Cerebellum (tissue), 4 donors: ENCODE measurements at places on chromosomes 3 and 15.

- peak; percentile 82 for DNase-seq
Measured at GRCh38 chr3:77038468-77038929, 1.4 kb upstream of the ROBO2 start.

- no peak for DNase-seq
Measured at GRCh38 chr15:56351353-56351752, 13.9 kb upstream of the TEX9 start.

DNA sequence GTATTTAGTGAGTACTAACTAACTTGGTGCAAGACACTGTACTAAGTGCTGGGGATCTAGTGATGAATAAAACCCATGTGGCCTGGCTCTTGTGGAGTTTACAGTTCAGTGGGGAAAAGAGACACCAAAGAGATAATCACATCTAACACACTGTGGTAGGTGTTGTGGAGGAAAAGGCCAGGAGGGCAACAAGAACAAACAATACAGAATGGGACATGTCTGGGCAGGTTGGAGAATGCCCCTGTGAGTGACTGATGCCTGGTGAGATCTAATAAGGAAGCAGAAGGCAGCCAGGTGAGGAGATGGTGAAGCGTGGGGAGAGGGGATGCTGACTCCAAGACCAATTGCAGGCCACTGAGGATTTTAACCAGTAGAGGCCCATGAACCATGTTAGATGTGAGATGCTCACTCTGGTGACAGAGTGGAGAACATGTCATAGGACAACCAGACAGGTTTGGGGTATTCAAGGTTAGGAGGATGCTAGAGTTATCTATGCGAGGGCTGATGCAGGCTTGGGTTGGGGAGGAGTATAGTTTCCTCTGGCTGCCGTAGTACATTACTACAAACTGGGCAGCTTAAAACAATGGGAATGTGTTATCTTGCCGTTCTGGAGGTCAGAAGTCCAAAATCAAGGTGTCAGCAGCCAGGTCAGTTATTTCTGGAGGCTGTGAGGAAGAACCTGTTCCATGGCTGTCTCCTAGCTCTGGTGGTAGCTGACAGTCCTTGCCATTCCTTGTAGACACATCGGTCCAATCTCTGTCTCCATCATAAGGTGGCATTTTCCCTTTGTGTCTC, 81.4 kb downstream of the ARNT2 start:
- DNase-seq: no peak

DNA sequence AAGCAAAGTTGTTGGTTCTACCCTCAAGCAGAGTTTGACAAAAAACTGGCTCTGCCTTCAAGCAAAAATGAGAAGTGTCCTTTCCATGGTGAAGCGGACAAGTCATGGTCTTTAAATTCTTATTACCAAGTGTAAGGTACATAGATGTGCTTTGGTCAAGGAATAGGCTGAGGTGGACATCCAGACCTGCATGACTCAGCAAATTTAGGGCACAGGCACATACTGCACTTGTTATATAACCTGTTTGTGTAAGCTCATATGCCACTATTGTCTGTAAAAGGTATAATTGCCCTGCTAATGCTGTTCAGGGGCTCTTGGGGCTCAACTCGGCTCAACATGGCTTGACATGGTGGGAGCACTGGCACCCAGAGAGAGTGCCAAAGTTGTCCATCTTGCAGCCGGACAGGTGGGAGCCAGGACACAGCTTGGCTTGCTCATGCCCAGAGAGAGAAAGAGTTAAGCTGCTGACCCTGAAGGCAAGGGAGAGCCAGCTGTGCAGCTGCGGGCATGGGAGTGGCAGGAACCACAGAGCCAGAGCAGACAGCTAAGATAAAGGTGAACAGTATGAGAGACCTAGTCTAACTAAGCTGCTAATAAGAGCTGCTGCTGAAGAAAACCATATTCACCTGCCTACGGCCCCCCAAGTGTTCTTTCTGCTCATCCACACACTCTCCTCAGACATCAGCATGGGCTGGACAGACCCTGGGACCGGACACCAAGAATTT, 17.7 kb downstream of the MCCC1 start:
- DNase-seq: no peak

DNA sequence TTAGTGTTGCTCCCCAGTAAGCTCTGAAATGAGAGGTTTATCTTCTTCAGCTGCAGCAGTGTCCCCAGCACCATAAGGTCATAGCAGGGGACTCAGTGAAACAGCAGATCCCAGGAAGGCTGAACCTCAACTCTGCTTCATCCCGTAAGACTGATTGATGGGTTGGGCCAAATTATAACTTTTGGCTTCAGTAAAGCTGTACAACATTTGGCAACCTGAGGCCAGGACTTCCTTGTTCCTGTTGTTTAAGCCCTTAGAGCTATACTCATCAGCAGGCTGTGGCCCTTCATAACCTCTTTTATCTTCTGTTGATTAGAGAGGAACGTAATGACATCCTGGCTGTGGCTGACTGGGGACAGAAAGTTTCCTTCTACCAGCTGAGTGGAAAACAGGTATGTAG, 29.0 kb downstream of the IFT122 start:
- DNase-seq: no peak

DNA sequence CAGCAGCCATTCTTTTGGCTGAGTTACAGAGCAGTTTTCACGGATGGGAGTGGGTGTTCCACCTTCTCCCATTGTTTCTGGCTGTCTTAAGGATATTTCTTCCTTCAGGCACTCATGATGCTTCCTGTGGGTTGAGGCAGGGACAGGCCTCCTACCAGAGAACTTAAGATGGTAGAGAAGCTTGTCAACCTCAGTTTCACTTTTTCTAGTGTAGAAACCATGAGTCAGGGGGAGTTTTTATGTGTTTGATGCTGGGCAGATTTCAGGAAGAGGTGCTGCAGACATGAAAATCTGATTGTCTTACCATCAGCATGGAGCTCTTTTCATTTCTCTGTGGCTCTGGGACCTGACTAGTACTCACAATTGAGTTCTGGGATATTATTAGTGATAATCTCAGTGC, 48.7 kb upstream of the VEPH1 start:
- DNase-seq: no peak

DNA sequence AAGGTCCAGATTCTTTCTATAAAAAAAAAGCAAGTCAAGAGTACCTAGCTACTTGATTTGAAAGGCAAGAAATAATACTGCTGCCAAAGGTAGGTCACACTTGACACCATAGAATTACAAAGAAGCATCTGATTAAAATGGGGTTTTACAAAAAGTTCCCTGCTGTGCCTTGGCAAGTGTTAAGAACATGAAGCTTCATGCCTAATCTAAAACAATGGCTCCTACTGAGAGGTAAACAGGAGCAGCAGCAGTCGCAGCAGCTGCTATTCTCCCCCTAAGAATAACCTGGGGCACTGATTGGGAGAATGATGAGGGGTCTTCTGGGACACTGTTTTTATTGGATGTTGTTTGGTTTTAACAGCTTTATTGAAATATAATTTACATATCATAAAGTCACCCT, 14.1 kb downstream of the UBP1 start:
- DNase-seq: peak; percentile 51

DNA sequence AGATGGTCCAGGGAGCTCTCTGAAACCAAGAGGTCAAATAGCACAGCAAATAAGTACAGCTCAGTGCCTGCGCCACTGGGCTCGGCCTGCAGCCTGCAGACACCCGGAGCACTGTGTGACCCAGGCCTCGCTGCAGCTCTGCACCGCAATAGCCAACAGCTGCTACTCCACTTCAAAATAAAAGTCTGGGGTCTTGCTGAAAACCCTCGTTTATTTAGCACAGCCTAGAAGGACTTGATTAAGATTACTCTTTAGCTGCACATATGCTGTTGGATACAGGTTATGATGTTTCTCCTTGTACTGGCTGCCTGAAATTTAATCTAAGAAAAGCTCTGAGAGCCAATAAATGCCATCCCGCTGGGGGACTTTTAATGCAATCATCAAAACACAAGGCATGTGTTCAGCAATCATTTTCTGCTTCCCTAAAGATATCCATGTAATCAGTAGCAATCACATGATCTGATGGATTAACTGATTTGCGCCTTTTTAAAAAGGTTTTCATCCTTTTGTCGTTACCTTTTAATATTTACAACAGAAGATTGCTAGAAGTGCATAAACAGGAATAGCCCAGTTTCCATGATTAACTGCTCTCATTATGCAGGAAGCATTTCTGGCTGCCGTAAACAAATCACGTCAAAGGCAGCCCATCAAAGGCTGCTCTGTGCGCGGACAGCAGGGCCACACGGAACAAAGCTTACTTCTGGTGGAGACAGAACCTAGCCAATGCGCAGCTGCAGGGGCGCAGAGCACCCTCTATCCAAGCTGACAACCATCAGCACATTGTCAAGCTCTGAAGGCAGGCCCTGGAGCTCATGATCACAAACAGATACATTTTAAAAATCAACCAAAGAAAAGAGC, 58.8 kb downstream of the CLASP2 start:
- peak; percentile 80 for DNase-seq

GRCh38 chr3:67382536-67382935, 271.9 kb downstream of the SUCLG2 start:
- no peak for DNase-seq

DNA sequence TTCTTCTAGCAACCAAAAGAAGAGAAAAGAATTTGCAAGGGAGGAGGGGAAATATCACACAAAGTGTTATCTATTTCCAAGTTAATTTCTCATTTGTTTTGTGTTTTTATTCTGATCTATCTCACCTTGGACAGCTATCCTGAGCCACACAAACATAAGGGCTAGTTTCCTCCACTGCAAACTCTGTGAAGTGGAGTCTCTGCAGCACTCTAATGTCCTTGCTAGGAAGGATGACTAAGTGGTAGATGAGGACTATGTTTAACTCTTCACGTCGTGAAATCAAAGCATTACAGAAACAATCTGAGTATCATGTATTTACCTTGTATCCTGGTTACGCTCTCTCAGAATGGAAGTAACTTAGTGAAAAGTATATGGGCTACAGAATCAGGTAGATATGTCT, 33.9 kb upstream of the CHRM5 start:
- DNase-seq: no peak

GRCh38 chr3:57892423-57892822, 115.8 kb upstream of the FLNB start:
- DNase-seq: no peak

GRCh38 chr3:42819351-42819965, 10.2 kb downstream of the ACKR2 start:
- DNase-seq: no peak

DNA sequence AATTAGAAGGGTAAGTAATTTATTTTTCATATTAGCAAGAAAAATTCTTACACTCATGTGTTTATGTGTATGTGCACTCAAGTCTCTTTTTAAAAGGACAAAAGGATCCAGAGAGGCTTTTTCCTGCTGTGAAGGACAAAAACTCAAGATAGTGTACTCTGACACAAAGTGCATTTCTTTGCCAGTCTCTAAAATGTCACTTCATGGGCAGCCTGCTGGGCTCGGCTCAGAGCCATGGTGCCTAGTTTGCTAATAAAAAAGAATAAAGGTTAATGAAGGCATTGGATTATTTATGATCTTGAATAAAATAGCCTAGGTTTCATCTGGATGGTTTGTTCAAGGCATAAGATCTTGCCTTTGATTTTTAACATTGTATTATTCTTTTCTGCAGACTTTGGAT, 989.0 kb downstream of the TBL1XR1 start:
- no peak for DNase-seq

DNA sequence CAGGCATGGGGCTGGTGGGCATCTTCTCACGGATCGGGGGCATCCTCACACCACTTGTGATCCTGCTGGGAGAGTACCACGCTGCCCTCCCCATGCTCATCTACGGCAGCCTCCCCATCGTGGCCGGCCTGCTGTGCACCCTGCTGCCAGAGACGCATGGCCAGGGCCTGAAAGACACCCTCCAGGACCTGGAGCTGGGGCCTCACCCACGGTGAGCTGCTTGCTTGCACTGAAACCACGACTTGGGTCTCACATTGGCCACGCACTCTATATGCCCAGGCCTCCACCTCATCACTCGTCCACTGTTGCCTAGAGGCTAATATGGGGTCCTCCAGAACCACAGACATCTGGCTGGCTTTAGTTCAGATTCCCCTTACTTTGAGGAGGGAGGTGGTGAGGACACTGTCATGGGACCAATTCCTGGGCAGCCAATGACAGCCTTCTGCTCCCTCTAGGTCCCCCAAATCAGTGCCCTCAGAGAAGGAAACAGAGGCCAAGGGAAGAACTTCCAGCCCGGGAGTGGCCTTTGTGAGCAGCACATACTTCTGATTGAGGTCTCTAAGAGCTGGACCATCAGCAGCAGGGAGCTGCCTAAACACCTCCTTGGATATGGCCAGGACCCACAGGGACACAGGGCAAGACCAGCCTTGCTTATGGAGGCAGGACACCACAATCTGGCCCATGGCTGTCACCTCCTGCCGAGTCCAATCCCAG, 5.0 kb upstream of the SLC22A14 start:
- no peak for DNase-seq
